Karpas-422 (cell line): ENCODE measurements at places on chromosomes 4 and X.

- DNase-seq: peak; percentile 47
Observed at GRCh38 chrX:124863303-124863702, 456.4 kb upstream of the TEX13C start.

- no peak for DNase-seq
Observed at GRCh38 chr4:78205591-78205990, 148.5 kb downstream of the FRAS1 start.

GRCh38 chr4:56892691-56893090 lies 15.0 kb upstream of the REST start:
- DNase-seq: no peak

GRCh38 chr4:169645627-169646026 lies 25.2 kb downstream of the CLCN3 start:
- DNase-seq: no peak

GRCh38 chrX:112521676-112522075 lies 158.1 kb downstream of the LHFPL1 start:
- no peak for DNase-seq

- no peak for DNase-seq
Observed at GRCh38 chr4:91325495-91325894, 978.3 kb upstream of the GRID2 start.

DNA sequence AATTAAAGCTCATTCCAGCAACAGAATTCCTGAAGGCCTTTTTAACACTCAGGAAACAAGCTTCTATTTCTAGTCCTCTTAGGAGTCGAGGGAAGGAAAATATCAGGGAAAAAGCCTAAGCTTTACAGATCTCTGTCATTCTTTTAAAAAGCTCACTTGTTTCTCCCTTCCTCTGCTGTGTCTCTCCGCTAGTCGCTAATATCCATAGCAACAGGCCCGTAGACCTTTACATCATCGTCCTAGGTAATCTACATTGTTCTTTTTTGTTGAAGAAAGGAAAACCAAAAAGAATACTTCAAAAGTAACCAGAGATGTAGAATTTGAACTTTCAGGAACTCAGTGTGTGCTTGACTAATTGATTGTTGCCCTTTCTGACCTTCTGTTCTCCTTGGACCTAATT lies 45.9 kb upstream of the MTMR1 start:
- DNase-seq: no peak

DNA sequence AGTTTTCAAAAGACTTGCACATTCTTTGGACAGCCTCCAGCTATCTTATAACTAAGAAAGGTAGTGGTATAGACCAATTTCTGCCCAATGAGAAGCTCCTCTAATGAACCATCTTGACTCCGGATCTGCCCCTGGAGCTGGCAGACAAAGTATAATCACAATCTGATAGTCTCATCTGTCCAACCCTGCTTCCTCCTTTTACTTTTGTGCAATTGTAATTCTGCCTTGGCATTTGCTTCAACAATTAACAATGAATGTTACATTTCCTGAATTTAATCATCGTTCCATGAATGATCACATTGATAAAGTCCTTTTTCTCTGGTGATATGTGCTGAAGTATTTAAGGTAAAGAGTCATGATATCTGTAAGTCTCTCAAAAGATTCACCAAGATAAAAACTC lies 27.8 kb downstream of the FRYL start:
- no peak for DNase-seq

- no peak for DNase-seq
Observed at GRCh38 chr4:106017975-106018374, 122.7 kb downstream of the NPNT start.

- no peak for DNase-seq
Observed at GRCh38 chr4:95850161-95850560, 10.3 kb downstream of the PDHA2 start.

GRCh38 chr4:80333121-80333520 lies 2.4 kb upstream of the CFAP299 start:
- no peak for DNase-seq

- no peak for DNase-seq
Observed at GRCh38 chr4:175776217-175776616, 35.8 kb downstream of the GPM6A start.

GRCh38 chrX:15384304-15384703 lies at the start of gene VEGFD:
Gene VEGFD, minus strand, starts transcription at chrX:15384413. Its CDS starts 467 bp downstream, at chrX:15383946.
- no peak for DNase-seq

GRCh38 chr4:13872955-13873354 lies 245.4 kb upstream of the BOD1L1 start:
- no peak for DNase-seq
